B cell (primary cell): ENCODE measurements at places on chromosomes 3 and 15. TPM values are rescaled to one million over a fixed set of nuclear protein-coding genes. Genes with fewer than 3 reads are reported as not detected.

The ZCWPW2 gene
- polyA plus RNA-seq, result not detected in 2 replicates

DNA sequence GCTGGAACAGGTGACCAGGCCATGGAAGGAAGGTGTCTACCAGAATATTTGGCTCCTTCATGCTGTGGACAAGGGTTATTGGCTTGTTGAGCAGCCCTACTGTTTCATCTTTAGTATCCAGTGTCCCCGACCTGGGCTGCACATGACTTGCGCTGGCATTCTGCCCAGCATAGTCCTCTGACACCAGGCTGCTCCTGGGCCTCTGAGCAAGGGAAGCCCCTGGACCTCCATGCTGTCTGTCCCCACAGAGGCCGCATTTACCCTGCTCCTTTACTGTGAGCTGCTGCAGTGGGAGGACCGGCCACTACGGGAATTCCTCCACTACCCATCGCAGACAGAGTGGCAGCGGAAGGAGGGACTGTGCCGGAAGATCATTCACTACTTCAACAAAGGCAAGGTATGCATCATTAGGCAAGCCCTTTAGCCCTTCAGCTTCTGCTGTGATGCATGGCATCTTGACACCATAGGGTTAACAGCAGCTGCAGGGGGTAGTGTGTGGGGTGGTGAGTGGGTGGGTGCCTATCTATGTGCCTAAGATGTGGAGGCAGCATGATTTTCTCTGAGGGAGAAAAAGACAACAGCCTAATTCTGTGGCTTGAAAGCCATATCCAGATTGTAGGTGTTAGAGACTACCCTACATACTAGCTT, 44.0 kb upstream of the MANF start:
- DNase-seq, result no peak
- H3K36me3 ChIP-seq, result no peaks in the 10 kb centered on the region
- no peaks in the 10 kb centered on the region for H3K4me1 ChIP-seq

The CGGBP1 gene
- polyA plus RNA-seq, result 57.3 and 71.1 TPM in 2 replicates

- no peaks in the 10 kb centered on the region for H3K27me3 ChIP-seq
- peaks cover 21% of the 10 kb centered on the region for H3K4me1 ChIP-seq
- DNase-seq, result no peak
- H3K27ac ChIP-seq, result no peak overlapping the region
- no peaks in the 10 kb centered on the region for H3K36me3 ChIP-seq
Observed at GRCh38 chr3:46359733-46360493, 6.0 kb downstream of the CCR2 start.

The CADPS gene
- polyA plus RNA-seq, result 0.16 and 0.27 TPM in 2 replicates

DNA sequence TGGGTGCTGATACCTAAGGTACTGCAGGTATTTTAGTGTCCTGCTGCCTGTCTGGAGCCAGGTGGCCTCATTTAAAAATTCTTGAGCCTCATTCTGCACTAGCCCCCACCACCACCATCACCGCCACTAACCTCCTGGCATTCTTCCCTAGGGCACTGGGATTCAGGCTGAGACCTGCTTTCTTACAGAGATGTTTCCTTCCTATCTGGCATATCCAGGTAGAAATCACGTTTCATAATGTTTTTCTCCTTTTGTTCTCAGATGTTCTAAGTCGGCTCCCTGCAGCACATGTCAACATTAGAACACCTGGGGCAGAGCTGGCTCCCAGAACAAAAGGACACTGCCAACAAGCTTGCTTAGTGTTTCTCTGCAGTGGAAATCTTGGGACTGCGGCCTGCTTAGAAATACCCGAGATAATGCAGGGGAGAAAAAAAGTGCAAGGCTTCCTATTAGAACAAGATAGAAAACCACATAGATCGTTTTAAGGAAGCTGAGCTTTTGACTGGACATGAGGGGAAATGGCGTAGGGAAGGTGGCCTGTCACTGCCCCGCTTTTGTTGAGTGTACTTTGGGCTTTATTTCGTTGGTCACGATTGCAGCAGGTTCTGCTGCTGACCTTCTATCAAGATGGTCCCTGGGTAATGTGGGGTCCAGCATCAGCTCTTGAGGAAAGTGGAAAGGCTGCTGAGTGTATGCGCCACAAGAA, 59.6 kb upstream of the PPARG start:
- H3K27me3 ChIP-seq, result no peaks in the 10 kb centered on the region
- H3K27ac ChIP-seq, result no peak overlapping the region
- H3K36me3 ChIP-seq, result no peaks in the 10 kb centered on the region
- no peak overlapping the region for H3K4me3 ChIP-seq

DNA sequence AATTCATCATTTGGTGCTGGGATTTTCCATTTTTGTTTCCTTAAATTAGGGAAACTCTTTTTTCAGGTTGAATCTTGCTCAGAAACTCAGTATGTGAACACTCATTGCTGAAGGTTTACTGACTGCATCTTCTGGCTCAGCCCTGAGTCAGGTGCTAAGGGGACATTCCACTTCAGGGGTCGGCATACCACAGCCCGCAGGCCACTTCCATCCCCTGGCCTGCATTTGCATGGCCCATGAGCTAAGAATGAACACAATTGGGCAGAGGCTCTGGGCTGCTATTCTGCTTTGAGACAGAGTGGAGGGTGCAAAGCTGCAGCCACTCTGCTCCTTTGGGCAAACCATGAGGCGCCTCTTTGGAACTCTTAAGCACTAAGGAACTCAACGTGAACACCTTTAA, 165.0 kb downstream of the FEZF2 start:
- no peaks in the 10 kb centered on the region for H3K4me1 ChIP-seq
- H3K27ac ChIP-seq, result no peak overlapping the region
- no peak for DNase-seq
- no peaks in the 10 kb centered on the region for H3K27me3 ChIP-seq

DNA sequence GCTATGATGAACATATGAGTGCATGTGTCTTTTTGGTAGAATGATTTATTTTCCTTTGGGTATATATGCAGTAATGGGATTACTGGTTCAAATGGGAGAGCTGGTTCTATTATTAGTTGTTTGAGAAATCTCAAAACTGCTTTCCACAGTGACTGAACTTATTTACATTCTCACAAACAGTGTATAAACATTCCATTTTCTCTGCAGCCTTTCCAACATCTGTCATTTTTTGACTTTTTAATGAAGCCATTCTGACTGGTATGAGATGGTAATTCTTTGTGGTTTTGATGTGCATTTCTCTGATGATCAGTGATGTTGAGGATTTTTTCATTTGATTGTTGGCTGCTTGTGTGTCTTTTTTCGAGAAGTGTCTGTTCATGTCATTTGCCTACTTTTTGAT, 1124.2 kb downstream of the NAALADL2 start:
- no peaks in the 10 kb centered on the region for H3K27me3 ChIP-seq
- H3K27ac ChIP-seq, result no peak overlapping the region
- H3K4me1 ChIP-seq, result no peaks in the 10 kb centered on the region
- DNase-seq, result no peak
- no peaks in the 10 kb centered on the region for H3K36me3 ChIP-seq
- H3K4me3 ChIP-seq, result no peak overlapping the region

DNA sequence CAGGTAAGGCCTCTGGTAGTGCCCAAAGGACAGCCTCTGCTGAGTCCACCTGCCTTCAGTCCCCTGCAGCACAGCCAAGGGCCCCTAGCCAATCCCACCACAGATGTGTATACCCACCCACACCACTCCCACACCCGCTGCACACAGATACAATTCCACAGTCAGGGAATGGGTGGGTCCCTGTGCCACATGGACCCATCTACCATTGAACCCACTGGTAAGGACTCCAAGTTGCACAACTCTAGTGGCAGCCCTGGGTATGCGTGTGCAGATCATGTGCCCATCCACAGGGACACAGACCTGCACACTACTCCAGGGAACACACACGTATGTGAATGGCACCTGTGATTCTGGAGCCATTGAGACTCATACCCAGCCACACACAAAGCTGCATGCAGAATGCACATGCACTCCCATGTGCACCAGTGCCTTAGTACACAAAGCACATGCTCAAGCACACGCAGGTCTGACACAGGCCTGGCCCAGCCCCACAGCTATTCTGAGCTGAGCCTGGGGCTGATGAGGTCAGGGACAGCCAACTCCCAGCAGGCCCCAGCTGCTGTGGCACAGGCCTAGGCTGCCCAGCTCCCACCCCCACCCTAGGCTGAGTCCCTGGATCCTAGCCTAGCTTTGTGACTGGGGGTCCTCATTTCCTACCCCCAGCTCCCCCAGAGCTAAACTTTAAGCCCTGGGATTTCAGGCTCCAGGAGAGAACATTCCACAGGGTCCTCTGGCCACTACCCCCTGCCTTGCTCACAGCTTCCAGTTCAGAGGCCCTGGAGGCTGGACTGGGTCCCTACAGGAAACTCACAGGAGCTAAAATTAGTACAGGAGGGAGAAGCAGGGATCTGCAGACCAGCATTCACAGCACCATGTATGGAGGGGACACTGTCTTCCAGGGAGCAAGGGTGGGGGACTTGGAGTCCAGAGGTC, 2.7 kb upstream of the ALS2CL start:
- H3K4me3 ChIP-seq, result no peak overlapping the region
- no peaks in the 10 kb centered on the region for H3K36me3 ChIP-seq
- peaks cover 34% of the 10 kb centered on the region for H3K4me1 ChIP-seq
- peaks cover 17% of the 10 kb centered on the region for H3K27me3 ChIP-seq

DNA sequence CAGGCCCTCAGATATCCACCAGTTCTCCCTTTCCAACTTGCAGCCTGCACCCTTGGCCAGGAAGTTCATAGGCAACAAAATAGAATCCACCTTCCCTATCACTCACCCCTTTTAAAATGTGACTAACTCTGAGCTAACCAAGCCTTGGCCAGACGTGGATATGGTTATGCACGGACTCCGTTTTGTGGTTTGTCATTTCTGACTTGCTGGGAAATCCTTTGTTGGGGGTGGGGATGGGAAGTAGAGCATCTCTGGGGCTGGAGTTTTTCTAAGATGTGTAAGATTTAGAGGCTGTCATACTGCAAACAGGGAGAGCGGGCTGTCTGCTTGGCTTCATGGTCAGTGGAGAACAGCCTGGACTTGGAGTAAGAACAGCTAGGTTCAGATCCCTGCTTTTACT, 62.6 kb downstream of the SMAD3 start:
- no peak overlapping the region for H3K4me3 ChIP-seq
- no peak for DNase-seq
- H3K36me3 ChIP-seq, result peaks cover 5% of the 10 kb centered on the region
- peak overlapping the region; percentile 61 for H3K27ac ChIP-seq

GRCh38 chr3:49172551-49173041, 1.2 kb downstream of the KLHDC8B start:
- H3K4me3 ChIP-seq, result no peak overlapping the region
- no peaks in the 10 kb centered on the region for H3K27me3 ChIP-seq
- peaks cover 13% of the 10 kb centered on the region for H3K4me1 ChIP-seq
- H3K27ac ChIP-seq, result no peak overlapping the region
- no peaks in the 10 kb centered on the region for H3K36me3 ChIP-seq

The AMOTL2 gene
- not detected in 2 replicates for polyA plus RNA-seq

The TEX55 gene
- polyA plus RNA-seq, result not detected in 2 replicates

- H3K27ac ChIP-seq, result no peak overlapping the region
- no peak overlapping the region for H3K4me3 ChIP-seq
- no peaks in the 10 kb centered on the region for H3K27me3 ChIP-seq
- no peak for DNase-seq
- H3K4me1 ChIP-seq, result no peaks in the 10 kb centered on the region
Observed at GRCh38 chr15:90126022-90126421, 23.8 kb upstream of the IDH2 start.

GRCh38 chr15:82647835-82648256, 683 bp upstream of the CPEB1 start:
- no peaks in the 10 kb centered on the region for H3K27me3 ChIP-seq
- peaks cover 20% of the 10 kb centered on the region for H3K4me1 ChIP-seq
- no peak overlapping the region for H3K27ac ChIP-seq
- DNase-seq, result no peak
- H3K36me3 ChIP-seq, result no peaks in the 10 kb centered on the region
- H3K4me3 ChIP-seq, result peak overlapping the region; percentile 41

DNA sequence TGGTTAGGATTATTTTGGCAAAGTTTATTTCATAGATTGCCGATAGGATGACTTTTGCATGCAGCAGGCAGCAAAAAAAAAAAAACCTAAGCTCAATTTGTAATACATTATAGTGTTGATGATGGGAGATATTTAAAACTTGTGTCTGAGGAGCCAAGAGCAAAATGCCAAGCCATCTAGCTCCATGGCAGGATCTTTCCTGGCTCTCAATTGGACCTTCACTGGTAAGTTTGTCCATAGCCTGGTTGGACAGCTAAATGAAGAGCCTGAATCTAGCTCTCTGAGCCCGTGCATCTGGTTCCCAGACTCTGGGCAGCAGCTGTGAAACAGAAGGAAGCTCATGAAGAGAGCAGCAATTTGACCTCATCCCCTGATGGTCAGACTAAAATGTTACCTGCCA, 17.5 kb downstream of the STAC start:
- H3K36me3 ChIP-seq, result no peaks in the 10 kb centered on the region
- no peak for DNase-seq
- no peak overlapping the region for H3K4me3 ChIP-seq
- no peaks in the 10 kb centered on the region for H3K4me1 ChIP-seq
- H3K27ac ChIP-seq, result no peak overlapping the region
- peaks cover 3% of the 10 kb centered on the region for H3K27me3 ChIP-seq

DNA sequence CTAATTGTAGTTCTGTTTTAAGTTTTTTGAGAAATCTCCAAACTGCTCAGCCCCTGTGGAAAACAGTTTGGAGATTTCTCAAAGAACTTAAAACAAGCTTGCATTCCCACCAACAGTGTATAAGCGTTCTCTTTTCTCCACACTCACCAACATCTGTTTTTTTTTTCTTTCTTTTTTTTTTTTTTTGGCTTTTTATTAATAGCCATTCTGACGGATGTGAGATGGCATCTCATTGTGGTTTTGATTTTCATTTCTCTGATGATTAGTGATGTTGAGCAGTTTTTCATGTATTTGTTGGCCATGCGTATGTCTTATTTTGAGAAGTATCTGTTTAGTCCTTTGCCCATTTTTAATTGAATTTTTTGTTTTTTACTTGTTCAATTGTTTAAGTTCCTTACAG, 73.1 kb upstream of the COL8A1 start:
- H3K36me3 ChIP-seq, result no peaks in the 10 kb centered on the region
- DNase-seq, result no peak
- H3K4me3 ChIP-seq, result no peak overlapping the region
- H3K27me3 ChIP-seq, result no peaks in the 10 kb centered on the region

The RPL39L gene
- 4.4 and 4.5 TPM in 2 replicates for polyA plus RNA-seq

DNA sequence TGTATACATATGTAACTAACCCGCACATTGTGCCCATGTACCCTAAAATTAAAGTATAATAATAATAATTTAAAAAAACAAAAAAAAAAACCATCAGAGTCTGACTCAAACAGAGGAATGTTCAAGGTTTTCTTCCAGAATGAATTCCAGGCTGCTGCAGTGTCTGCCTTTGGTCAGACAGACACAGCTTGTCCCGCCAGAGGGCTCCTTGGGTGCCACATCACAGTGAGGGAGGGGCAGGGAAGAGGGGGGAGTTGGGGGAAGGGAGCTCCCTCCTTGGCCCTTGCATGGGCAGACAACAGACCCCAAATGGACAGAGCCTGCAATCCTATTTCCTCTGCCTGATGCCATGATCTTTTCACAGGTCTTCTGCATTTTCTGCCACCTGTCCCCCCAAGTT, 36.5 kb downstream of the ITGB5 start:
- no peak for DNase-seq
- H3K27ac ChIP-seq, result no peak overlapping the region
- H3K27me3 ChIP-seq, result no peaks in the 10 kb centered on the region
- H3K4me3 ChIP-seq, result no peak overlapping the region
- no peaks in the 10 kb centered on the region for H3K4me1 ChIP-seq
- H3K36me3 ChIP-seq, result no peaks in the 10 kb centered on the region
